D341Med (cell line): ENCODE measurements at places on chromosomes 6 and 20.

- no peak for DNase-seq
Measured at GRCh38 chr20:18154342-18154741, 16.7 kb downstream of the KAT14 start.

DNA sequence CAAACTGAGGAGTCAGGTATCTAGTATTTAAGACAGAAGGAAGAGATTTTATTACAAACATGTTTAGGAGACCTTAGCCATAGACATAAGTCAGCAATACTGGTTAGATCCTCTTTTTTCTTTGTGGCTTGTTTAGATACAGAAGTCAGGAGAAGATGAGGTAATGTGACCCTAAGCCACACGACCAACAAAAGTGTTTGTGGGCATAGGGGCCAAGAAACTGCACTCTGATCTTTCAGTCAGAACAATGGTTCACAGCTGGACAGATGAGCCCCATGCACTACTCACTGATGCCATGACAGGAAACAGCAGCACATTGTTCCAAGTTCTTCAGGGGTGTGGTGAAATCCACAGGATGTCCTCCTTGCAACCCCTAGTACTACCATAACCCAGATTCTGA lies 238.5 kb upstream of the RAB32 start:
- DNase-seq = no peak

DNA sequence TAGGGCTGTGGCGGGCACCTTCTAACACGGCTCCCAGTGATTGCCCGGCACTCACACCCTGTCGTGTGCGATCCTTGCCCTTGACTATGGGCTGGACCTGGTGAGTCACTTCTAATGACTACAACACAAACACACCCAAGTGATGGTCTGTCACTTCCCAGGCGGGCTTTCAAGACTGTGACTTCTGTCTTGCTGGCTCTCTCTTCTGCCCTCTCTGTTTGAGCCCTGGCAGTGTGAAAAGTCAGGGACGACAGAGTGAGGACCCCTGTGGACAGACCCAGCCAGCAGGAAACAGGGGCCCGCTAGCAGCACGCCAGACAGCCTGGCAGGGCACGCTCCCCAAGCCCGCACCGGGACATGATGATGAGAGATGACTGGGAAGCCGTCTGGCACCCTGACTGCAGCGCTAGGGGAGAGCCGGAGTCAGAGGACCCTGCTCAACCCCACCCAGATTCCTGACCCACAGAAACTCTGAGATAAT lies 43.0 kb downstream of the KIF16B start:
- DNase-seq = no peak

- DNase-seq = no peak
Measured at GRCh38 chr20:4787069-4787468, 65.4 kb downstream of the PRND start.

GRCh38 chr20:36483919-36484808 lies 57.2 kb upstream of the MYL9 start:
- no peak for DNase-seq

DNA sequence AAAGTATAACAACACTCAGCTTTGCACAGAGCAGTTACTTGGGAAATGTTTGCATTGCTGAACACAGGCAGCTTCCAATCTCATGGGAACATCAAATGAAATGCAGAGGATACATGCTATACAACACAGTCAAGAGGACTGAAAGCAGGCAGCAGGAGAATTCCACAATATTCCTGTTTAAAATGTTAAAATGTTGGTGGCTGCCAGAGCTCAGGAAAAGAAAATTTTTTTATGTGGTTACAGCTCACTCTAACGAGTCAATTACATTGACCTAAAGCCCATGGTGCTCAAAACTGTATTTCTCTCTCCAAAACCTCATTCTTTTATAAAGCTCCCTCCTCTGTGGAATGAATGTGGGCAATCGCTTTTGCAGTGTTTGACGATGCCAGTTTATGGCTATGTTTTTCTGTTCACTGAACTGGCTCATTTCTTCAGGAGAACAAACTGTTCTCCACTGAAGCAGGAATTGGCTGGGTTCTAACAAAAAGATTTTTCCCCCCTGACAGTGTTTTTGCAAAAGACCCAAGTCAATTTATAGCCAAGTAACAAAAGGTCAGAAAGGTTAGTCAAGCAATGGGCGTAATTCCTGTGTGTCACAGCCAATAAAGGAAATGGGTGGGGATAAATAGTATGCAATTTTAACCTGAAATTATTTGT lies 69.0 kb downstream of the ZHX3 start:
- DNase-seq = no peak

- DNase-seq = no peak
Measured at GRCh38 chr6:138659998-138660397, 113.6 kb upstream of the CCDC28A start.

- DNase-seq = no peak
Measured at GRCh38 chr6:134235937-134236751, 81.8 kb downstream of the SGK1 start.

GRCh38 chr20:12786276-12786675 lies 222.5 kb upstream of the SPTLC3 start:
- DNase-seq = no peak

DNA sequence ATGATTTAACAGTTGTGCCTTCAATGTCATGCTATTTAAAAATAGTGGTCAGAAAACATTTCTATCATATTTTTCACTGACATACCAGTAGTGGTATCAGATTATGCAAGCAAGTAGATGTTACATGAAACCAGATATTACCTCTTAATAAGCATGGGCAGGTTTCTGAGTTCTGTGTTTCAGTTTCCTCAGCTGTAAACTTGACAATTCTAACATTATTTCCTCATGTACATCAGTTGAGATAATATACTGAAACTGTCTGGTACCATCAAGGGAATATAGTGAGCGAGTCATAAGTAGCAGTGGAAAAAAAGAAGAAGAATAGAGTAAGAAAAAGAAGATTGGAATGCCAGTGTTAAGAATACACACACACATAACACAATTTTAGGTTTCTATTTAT lies 477.9 kb upstream of the MANEA start:
- no peak for DNase-seq

- DNase-seq = peak; percentile 81
Measured at GRCh38 chr6:37029249-37029971, 24.0 kb downstream of the FGD2 start.

GRCh38 chr6:40671001-40671693 lies 84.0 kb upstream of the LRFN2 start:
- DNase-seq = no peak
